ENCODE measurements at places on chromosomes 4 and X.
A peak's percentile ranks its signal among the peaks of the same experiment; 100 is the strongest.

GRCh38 chrX:123450222-123450621 is 266.1 kb downstream of the GRIA3 start:
- peak; percentile 0 for DNase-seq

GRCh38 chr4:145937971-145938611 is 532 bp downstream of the ZNF827 start:
- DNase-seq: no peak

- DNase-seq: no peak
Measured at GRCh38 chr4:168841672-168842019, 168.4 kb downstream of the CBR4 start.

DNA sequence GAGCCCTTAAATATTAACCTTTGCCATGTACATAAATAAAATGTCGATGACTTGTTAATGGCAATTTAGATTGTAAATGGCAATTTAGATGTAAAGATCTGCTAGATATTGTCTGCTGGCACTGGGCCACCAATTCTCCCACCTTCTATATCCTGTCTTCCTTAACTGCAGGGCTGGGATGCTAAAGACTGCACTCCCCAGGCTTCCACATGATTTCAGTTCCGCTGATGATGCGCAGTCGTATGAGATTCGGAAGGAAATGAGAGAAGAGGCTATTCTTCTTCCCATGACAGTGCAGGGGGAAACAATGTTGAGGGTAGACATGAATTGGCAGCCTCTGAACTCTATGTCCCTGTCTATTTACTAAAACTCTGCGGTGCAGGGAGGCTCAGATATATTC is 55.7 kb downstream of the PITX2 start:
- no peak for DNase-seq

- no peak for DNase-seq
Measured at GRCh38 chr4:28386776-28387175, 1526.1 kb downstream of the STIM2 start.

DNA sequence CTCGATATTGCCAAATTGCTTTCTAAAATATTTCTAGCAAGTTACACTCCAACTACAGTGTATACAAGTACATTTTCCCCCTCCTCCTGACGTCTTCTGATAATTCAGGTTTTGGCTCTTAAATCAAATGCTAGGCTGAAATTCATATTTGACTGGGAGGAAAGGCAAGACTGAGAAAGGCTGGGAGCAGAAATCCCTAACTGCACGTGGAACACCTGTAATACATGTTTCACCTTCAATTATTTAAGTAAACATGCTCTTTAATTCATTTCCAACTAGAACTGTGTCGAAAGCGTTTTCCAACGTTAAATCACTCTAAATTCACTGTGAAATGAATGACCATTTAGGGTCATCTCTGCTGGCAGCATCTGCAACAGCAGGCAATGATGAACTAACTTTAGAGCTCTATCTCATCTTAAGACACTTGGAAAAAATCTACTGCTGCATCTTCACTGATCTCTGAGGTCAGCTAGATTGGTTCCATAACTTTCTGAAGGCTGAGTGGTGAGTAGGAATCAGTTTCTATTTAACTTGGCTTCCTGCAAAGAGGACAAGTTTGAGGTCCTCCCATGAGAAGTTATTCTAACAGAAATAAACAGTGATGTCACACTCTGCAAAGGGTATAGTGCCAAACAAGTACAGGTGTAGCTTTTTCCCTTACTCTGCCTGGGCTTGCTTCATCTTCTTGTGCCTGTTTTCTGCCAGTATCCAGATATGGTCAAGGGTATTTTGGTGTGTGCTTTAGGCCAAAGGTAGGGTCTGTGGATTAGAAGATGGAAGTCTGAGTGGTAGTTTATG is 144.3 kb upstream of the PAK3 start:
- DNase-seq: no peak

DNA sequence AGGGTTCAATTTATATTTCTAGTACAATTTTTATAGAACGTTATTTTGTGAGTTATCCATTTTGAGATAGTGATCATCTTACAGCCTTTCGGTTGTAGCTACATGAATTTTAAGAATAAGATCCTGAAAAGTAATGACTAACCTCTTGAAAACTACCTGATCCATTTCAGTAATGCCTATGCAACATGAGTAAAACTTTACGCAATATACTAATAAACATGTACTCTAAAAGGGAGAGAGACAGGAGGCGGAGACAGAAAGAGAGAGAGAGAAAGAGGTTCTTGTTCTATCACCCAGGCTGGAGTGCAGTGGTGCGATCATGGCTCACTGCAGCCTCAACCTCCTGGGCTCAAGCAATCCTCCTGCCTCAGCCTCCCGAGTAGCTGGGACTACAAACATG is 816.1 kb downstream of the CCSER1 start:
- DNase-seq: no peak

GRCh38 chrX:153714256-153714655 is 9.9 kb downstream of the BCAP31 start:
- DNase-seq: no peak

DNA sequence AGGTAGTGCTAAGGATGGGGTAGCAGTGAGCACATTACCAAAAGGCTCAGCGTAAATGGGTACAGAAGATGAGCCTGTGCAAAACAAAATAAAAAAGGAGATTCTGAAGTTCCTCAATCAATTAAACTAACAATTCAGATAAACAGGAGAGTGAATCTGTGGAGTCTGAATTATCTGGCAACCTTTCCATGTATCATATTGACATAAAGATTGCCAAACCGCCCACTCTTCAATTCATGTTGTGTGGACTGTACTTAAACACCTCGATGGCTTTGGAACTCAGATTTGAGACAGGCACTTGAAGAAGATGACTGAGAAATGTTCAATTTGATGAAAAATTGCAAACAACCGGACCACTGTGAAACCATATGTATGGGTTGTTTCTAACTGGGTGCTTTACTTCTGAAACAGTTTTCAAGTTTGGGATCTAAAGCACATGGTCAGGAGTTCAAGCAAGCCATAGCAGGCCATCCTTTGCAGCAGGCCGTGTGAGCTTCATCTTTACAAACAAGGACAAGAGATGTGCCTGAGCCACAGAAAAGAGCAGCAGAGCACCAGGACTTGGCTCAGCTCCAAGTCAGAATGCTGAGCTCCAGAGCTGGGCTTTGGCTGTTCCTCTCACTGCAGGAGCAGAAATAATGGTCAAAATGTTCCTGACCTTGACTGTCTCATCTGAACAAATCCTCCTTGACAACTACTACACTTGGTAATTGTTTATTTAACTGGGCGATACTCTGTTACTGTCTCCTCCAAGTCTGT is 108.1 kb downstream of the MGST2 start:
- DNase-seq: no peak

DNA sequence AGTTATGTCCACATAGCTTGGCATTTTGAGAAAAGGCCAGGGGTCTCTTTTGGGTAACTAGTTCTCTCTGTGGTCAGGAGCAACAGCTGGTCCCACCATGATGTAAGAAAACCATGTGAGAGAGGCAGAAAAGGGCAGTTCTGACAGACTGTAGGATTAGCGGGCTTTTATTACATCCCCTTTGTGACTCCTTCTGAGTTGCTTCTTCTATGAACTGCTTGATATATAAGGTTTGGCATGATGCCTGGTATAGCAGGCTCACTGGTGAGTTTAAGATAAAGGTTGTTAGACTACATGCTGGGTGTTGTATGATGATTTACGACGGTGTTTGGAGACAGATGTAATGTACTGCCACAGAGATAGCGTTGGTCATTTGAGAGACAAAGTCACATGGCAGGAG is 2308.1 kb upstream of the AGA start:
- no peak for DNase-seq

DNA sequence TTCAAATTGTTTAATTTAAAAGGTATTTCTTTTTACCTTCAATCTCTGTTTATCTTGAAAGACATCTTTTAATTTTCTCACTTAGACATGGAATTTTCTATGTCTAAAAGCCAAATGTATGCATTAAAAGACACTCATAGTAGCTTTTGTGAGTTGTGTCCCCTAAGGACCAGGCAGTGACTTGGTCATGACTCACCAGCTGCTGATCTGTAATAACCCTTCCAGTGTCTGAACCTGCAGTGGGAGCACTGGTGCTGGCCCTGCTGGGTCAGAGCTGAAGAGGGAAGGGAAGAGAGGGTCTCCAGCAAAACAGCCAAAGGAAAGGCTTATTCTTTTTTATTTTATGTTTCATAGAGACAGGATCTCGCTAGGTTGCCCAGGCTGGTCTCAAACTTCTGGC is 31.1 kb upstream of the SH3D19 start:
- no peak for DNase-seq

Measured in NCI-H1436 (cell line).